CD8-positive, alpha-beta memory T cell (primary cell): ENCODE measurements at places on chromosomes 12 and 14. TPM values are rescaled to one million over a fixed set of nuclear protein-coding genes. Genes with fewer than 3 reads are reported as not detected.

DNA sequence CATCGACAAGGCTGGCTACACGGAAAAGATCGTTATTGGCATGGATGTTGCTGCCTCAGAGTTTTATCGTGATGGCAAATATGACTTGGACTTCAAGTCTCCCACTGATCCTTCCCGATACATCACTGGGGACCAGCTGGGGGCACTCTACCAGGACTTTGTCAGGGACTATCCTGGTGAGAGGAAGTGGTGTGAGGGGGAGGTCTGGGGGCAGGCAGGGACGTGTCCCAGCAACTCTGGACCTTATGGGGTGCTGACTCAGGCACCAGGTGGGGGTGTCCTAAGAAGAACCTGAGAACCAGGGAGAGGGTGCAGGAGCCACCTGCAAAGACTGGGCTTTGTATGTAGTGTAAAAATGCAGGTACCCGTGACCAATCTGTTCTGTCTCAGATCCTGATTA lies 5.2 kb downstream of the ENO2 start:
- peaks cover 18% of the 10 kb centered on the region for H3K4me1 ChIP-seq
- no peak overlapping the region for H3K4me3 ChIP-seq
- H3K36me3 ChIP-seq: peaks cover 6% of the 10 kb centered on the region
- no peaks in the 10 kb centered on the region for H3K27me3 ChIP-seq

DNA sequence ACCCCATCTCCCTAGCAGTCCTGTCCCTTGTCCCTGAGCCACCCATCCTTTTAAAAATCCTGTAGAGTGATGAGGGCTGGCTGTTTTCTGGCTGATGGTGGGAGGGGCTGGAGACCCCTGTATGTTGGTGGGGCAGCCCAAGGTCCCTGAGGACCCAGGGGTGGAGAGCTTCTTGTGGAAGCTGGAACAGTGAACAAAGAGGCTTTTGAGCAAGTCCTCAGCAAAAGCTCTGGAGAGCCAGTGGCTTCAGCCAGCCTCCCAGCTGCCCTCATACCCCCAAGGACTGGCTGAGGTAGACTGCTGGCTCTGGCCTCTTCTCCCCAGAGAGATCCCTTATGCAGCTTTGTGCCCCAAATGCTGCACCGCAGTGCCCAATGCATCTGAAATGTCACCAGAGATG lies 29.2 kb upstream of the COL2A1 start:
- no peaks in the 10 kb centered on the region for H3K4me1 ChIP-seq
- H3K27me3 ChIP-seq: no peaks in the 10 kb centered on the region
- H3K36me3 ChIP-seq: no peaks in the 10 kb centered on the region
- H3K4me3 ChIP-seq: no peak overlapping the region
- no peak for DNase-seq
- H3K27ac ChIP-seq: no peak overlapping the region

- H3K4me3 ChIP-seq: no peak overlapping the region
- no peaks in the 10 kb centered on the region for H3K4me1 ChIP-seq
- no peak for DNase-seq
- no peaks in the 10 kb centered on the region for H3K27me3 ChIP-seq
- no peaks in the 10 kb centered on the region for H3K36me3 ChIP-seq
Observed at GRCh38 chr14:79660053-79660939, 551.0 kb downstream of the DIO2 start.

- no peak for DNase-seq
- H3K4me3 ChIP-seq: no peak overlapping the region
- H3K36me3 ChIP-seq: no peaks in the 10 kb centered on the region
- no peaks in the 10 kb centered on the region for H3K27me3 ChIP-seq
- H3K4me1 ChIP-seq: no peaks in the 10 kb centered on the region
Observed at GRCh38 chr12:5220835-5221234, 177.2 kb downstream of the KCNA5 start.

- no peaks in the 10 kb centered on the region for H3K36me3 ChIP-seq
- H3K27me3 ChIP-seq: no peaks in the 10 kb centered on the region
- no peak for DNase-seq
- H3K4me3 ChIP-seq: no peak overlapping the region
- no peak overlapping the region for H3K27ac ChIP-seq
- no peaks in the 10 kb centered on the region for H3K4me1 ChIP-seq
Observed at GRCh38 chr12:30814295-30814655, 59.5 kb upstream of the CAPRIN2 start.

DNA sequence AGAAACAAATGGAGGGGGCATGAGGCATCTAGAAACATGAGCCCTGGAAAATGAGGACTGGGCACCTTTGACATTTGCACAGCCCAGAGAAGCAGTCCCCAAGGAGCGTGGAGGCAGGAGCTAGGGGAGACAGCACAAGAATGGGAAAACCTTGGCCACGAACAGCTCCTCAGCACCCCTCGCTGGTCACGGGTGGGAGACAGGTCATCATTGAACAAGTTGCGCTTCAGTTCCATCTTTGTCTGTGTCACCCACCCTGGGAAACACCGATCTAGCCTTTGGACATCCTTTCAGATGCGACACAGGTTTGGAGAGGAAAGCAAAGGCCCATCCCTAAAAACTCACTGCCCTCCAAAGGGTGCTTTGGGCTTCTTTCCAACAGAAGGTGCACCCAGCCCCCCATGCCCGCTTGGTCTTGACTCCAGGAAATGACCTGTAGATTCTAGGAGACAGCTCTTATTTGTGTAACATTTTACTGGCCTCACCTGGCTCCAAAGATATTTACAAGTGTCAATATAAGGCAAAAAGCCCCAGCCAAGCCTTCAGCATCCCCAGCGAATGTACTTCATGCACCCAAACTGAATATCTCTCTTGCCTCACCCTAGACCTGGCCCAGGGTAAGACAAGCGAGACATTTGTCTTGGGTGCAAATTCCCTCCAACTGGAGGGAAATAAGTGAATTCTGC lies 28.8 kb upstream of the CLMN start:
- no peaks in the 10 kb centered on the region for H3K27me3 ChIP-seq
- no peak for DNase-seq
- no peak overlapping the region for H3K4me3 ChIP-seq
- H3K36me3 ChIP-seq: no peaks in the 10 kb centered on the region
- H3K27ac ChIP-seq: no peak overlapping the region

DNA sequence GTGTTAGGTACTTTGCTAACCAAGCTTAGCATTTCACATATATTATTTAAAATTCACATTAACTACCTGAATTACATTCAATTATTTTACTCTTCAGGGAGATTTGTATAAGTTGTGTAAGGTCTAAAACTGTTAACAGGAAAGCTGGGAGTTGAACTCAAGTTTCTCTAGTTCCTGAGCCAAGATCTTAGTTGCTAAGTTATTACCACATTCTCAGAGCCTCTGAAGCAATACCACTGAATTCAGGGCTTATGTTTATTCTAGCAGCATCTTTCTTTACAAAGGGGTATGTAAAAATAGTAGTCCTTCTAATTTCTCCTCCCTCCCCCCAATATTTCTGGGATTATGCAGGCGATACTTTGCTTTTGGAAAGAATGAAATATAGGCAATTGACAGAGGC lies 786.8 kb downstream of the DIO2 start:
- DNase-seq: no peak
- H3K36me3 ChIP-seq: no peaks in the 10 kb centered on the region
- H3K27me3 ChIP-seq: no peaks in the 10 kb centered on the region
- H3K27ac ChIP-seq: no peak overlapping the region
- H3K4me3 ChIP-seq: no peak overlapping the region

- H3K27me3 ChIP-seq: no peaks in the 10 kb centered on the region
- H3K4me3 ChIP-seq: no peak overlapping the region
- H3K4me1 ChIP-seq: peaks cover 27% of the 10 kb centered on the region
- peaks cover 40% of the 10 kb centered on the region for H3K36me3 ChIP-seq
Observed at GRCh38 chr12:57526477-57527126, 4.0 kb downstream of the MBD6 start.

GRCh38 chr14:104249706-104250105 lies 111.3 kb downstream of the KIF26A start:
- H3K4me3 ChIP-seq: no peak overlapping the region
- H3K27me3 ChIP-seq: no peaks in the 10 kb centered on the region
- H3K27ac ChIP-seq: no peak overlapping the region
- DNase-seq: no peak

GRCh38 chr14:58914279-58914855 lies 274.1 kb upstream of the DAAM1 start:
- H3K27ac ChIP-seq: no peak overlapping the region
- H3K4me3 ChIP-seq: no peak overlapping the region
- no peak for DNase-seq
- H3K27me3 ChIP-seq: no peaks in the 10 kb centered on the region
- H3K36me3 ChIP-seq: no peaks in the 10 kb centered on the region

- no peaks in the 10 kb centered on the region for H3K4me1 ChIP-seq
- H3K27me3 ChIP-seq: no peaks in the 10 kb centered on the region
- H3K27ac ChIP-seq: no peak overlapping the region
- DNase-seq: no peak
- no peaks in the 10 kb centered on the region for H3K36me3 ChIP-seq
Observed at GRCh38 chr12:113880326-113880725, 85.8 kb downstream of the RBM19 start.

MYF6 gene
- total RNA-seq: not detected

SMCO2 gene
- total RNA-seq: not detected
